NCI-H2081 treated with DMSO at 0.1 percent for 48 hours (cell line): ENCODE measurements at places on chromosomes 1 and 21.
A peak's percentile ranks its signal among the peaks of the same experiment; 100 is the strongest.

DNA sequence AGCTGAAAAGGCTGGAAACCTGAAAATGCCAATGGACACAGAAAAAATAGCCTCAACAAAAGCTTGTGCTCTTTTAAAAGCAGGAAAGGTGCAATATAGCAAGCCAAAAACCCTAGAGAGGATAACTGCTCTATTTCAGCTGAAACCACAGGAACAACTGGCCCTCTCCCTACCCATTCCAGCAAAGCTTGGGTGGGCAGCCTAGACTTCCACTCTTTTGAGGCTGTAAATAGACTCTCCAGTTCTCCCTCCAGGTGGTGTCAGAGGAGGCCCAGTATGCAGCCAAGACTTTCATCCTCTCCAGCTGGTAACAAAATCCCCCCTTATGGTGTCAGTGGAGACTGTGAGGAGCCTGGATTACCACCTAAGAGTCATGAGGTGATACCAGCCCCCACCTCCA lies 206.9 kb upstream of the PLD5 start:
- no peak for DNase-seq

DNA sequence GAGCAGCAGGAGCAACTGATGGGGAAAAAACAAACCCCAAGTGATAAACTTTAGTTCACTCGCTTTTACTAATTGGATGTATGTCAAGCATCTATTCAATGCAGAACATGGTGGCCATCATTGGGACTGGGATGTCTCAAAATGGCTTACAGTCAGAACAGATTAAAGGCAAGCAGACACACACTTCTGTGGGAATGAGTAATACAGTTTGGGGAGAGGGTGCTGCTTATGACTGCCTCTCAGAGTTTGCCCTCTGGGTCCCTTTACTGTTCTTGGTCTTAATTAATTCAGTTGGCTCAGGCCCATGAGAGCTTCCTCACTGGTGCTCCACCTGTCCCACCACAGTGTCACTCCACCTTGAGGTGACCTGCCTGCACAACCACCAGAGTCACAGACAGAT lies 119.5 kb downstream of the TBX19 start:
- no peak for DNase-seq

- no peak for DNase-seq
Measured at GRCh38 chr1:31434979-31435378, 22.0 kb downstream of the SERINC2 start.

GRCh38 chr1:209187589-209187988 lies 395.9 kb upstream of the CAMK1G start:
- DNase-seq: no peak

GRCh38 chr1:158930504-158930903 lies 848 bp upstream of the PYHIN1 start:
- no peak for DNase-seq

DNA sequence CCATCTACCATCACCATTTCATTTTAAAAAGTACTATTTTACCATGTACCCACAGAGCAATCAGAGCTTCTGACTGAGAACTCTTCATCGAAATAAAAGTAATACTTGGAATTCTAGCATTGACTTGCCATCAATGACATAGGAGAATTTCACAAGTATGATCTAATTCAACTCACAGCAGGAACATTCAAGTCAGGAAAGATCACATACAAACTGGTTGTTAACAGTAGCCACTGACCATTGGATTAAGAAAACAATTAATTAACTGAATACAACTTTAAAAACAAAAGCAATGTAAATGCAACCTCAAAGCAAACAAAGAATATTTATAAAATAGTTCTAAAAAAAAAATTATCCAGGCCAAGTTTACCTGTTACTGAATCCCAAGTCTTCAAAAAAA lies 18.8 kb downstream of the RNF115 start:
- DNase-seq: no peak

GRCh38 chr1:159877695-159878444 lies 15.4 kb upstream of the VSIG8 start:
- no peak for DNase-seq

DNA sequence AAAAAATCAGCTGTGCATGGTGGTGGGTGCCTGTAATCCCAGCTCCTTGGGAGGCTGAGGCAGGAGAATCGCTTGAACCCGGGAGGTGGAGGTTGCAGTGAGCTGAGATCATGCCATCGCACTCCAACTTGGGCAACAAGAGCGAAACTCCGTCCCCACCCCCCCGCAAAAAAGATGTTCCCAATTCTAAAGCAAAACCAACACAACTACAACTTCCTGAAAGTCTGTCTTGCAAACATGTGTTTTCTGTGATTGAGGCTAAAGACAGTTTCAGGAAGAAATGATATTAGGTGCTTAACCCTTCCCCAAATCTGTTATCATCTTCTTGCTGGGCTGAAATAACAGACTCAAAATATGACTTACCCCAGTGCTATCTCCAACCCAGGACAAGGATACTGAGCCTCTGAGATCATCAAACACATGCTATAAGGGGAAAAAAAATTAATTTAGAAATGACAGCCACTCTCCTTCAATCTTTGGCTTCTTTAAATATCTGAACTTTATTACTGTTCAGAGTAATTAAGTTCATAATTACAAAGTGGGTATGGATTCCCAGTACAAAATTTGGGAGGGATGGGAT lies 28.5 kb downstream of the SORT1 start:
- DNase-seq: no peak

DNA sequence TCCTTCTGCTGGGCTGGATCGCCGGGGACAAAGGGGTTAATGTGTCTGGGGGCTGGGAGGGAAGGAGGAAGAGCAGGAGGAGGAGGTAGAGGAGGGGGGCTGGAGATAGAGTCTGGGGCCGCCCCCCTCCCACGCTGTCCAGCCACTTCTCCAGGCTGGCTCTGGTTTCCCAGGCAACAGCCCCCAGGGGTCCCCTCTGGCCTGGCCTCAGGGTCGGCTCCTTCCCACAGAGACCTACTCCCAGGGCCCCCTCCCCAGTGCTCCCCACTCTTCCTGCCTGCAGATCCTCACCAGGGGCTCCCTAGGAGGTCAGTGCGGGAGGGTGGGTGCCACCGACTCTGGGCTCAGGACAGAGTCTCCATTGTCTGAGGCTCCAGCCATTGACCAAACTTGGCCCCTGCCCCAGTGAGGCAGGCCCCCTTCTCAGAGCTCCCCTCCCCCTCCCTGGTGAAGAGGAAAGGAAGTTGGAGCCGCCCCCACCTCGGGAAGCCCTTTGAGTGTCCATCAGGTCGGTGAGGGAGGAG lies 34.1 kb downstream of the ARHGEF10L start:
- DNase-seq: no peak

- DNase-seq: no peak
Measured at GRCh38 chr21:32253215-32253641, 25.6 kb downstream of the MIS18A start.

DNA sequence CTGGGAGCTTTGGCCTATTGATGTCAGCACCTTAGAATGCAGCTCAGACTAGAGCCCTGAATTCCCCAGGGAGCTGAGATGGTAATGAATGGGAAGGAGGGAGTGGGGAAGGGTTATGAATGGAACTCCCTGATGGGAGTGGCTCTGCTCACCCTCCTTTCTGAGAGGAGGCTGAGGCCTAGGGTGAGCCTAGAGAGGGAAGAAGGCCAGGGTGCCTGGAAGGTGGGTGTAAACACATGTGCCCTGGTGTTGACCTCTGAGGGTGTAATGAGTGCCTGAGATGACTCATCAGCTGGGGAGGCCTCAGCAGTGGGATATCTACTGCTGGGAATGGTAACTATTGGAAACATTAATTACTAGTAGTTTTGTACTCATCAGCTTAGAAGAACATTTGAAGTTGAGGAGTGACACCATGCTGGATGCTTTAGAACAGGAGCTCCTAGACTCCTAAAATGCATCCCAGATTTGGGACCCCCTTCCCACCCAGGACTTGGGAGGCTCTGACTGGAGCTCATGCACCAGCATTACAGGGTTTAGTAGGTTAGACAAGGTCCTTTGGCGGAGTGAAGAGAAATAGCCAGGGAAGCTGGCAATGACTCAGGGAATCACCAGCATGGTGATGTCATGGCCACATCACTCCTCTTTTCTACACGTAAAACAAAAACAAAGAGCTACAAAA lies 16.0 kb upstream of the PIGV start:
- DNase-seq: no peak

DNA sequence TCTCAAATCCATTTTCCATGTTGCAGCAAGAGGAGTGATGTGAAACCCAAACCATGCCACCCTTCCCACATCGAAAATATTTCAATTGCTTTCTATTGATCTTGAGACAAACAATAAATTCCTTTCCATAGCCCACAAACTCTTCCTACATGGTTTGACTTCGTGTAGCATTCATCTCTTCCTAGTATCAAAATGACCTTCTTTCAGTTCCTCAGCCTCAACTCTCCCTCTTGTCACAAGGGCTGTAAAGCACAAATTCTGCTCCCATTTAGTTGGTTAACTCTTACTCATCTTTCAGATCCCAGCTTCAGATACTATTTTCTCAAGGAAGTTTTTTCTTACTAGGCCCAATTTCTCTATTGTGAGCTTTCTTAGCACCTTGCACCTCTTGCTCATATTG lies 99.0 kb downstream of the ZNF281 start:
- no peak for DNase-seq

- DNase-seq: peak; percentile 17
Measured at GRCh38 chr1:45018599-45019230, 6.7 kb downstream of the UROD start.

GRCh38 chr1:115203287-115203686 lies 114.0 kb upstream of the TSPAN2 start:
- no peak for DNase-seq

GRCh38 chr1:217275655-217276398 lies 355.1 kb downstream of the GPATCH2 start:
- no peak for DNase-seq

DNA sequence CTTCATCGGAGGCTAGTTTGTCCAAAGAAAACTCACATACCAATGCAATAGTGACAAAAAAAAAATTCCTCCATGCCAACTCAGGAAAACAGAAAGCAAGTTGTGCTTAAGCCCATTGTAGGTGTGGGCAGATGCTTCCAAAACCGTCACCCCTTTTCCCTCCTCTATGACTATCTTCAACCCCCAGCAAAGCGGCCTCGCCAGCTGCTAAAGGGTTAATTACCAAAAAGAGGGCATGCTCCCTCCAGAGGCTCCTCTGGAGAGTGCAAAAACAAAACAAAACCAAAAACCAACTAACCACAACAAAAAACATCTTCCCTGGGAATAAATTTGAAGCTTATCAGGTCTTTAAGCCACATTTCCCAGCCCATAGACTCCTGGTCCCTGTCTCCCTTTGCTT lies 1.2 kb downstream of the LMOD1 start:
- no peak for DNase-seq

DNA sequence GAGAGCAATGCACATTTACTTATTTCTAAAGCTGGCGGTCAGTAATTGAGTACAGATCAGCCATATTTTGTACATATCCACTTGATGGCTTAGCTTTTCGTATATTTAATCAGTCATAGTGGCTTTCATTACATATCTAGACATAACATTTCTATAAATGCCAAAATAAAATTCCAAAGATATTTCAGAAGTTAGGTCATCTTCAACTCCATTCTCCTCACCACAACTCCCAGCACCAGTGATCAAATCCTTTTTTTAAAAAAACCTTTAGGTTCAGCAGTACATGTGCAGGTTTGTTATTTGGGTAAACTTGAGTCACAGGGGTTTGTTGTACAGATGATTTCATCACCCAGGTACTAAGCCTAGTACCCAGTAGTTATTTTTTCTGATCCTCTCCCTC lies 53.9 kb upstream of the GNG4 start:
- no peak for DNase-seq

GRCh38 chr1:245754463-245754961 lies 599.7 kb downstream of the KIF26B start:
- no peak for DNase-seq

DNA sequence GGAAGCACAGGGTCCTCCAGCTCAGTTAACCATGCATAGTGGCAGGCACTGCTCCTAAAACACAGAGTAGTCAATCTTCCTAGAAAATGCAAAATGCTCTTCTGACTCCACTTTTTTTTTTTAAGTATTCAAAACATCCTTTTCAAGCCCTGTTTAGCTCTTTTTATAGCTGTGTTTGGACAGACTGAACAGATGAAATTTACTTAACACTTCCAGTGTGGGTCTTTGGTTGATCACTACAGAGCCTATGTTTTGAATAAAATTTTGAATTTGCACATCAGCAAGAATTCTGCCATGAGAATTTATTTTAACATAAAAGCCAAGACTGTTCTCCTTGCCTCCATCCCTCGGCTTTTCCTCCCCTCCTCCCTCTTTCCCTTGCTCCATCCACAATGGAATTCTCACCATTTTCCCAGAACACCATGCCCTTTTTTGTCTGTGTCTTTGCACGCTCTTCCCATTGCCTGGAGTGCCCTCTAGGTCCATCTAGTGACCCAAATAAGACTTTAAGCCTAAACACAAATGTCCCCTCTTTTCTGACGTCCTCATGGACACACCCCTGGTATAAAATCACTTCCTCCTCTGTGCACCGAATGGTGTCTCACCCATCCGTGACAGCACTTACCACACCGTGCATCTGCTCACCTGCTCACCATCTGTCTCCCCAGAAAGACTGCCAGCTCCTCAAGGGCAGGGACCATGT lies 24.0 kb upstream of the CPT2 start:
- DNase-seq: no peak

- no peak for DNase-seq
Measured at GRCh38 chr1:109821221-109821669, 57.5 kb upstream of the EPS8L3 start.

- DNase-seq: no peak
Measured at GRCh38 chr1:206952171-206952570, 5.9 kb upstream of the PIGR start.

DNA sequence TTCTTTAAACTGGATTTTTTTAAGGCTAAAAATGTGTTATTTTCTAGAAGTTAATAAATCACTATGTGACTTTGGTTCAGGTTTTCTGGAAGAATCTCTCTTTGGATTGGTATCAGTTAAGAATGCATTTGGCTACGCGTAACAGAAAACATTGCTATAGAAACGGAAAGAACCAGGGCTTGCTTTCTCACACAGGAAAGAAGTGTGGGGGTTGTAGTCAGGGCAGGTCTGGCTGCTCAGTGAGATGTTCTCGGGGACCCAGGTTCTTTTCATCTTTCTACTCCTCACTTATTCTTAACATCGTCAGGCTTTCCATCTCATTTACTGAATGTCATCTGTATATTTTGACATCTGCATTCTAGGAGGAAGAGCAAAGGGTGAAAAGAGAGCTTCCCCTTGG lies 191.4 kb downstream of the ZBTB18 start:
- no peak for DNase-seq

GRCh38 chr1:37922767-37923550 lies 23.9 kb downstream of the INPP5B start:
- no peak for DNase-seq

DNA sequence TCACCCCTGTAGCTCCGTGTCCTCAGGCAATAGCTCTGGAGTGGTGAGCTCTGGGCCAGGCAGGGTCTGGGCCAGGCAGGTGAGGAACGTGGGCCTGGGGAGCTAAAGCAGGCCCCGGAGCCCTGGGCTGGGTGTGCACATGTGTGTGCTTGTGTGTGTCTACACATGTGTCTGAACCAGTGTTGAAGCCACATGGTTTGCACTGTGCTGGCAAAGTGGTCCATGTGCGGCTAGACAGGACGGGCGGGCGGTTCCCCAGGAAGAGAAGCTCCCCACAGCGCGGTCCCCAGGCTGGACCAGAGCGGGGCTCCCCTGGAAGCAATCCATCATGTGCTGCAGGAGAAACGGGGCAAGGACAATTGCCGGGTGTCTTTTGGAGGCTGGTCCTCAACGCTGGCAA lies 84.2 kb downstream of the PRDM16 start:
- DNase-seq: no peak

- no peak for DNase-seq
Measured at GRCh38 chr21:38664841-38665240, 140.9 kb upstream of the ETS2 start.

GRCh38 chr1:4718071-4718470 lies 63.7 kb downstream of the AJAP1 start:
- no peak for DNase-seq
